Activated CD8-positive, alpha-beta T cell treated with anti-CD3 and anti-CD28 coated beads for 36 hours (primary cell): ENCODE measurements at places on chromosomes 2 and 18. TPM values are rescaled to one million over a fixed set of nuclear protein-coding genes. Genes with fewer than 3 reads are reported as not detected.

DNA sequence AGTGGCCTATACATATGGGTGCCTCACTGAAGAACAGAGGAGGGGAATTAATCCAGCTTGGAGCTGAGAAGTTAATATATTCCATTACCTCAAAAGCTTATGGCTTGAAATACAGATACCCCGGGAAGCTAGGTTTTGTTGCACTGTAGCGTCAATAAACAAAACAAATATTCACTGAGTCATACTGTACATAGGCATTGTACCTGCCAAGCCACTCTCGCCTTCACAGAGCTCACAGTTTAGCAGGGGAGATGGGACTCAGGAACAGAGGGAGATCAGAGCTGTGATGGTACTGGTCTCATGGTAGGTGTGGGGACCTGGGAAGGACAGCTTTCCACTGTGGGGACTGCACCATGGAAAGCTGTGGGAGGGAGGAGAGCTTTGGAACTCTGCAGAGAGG is 111.2 kb upstream of the ST6GAL2 start:
- DNase-seq = no peak

REG3A gene
- not detected for total RNA-seq

DNA sequence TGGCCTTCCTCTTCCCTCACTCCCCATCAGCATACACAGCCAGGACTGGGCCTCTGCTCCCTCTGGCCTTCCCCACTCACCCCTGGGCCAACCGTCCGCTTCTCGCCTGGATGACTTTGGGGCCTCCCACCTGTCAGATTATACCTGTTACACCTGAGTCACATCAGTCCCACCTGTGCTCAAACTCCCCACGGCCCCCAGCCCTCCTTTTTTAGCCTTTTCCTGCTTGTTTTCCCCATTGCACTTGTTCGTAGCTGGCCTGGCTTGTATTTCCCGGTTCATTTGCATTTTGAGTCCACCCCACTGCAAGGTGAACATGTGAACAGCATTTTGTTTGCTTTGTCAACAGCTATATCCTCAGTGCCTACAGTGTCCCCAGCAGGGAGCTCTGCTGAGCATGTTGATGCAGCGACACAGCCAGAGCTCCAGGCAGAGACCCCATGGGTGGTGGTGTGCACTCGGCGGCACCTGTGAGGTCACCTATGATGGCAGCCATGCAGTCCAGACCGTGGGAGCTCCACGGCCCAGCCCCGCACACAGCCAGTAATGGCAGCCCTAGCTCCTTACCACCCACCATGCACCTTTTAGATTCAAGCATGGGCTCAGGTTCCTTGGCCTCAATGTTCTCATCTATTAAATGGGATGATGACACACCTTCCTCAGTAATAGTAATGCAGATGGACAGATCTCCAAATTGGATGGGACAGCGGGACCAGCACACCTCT is 276.4 kb upstream of the HS6ST1 start:
- no peak for DNase-seq

GRCh38 chr18:43668866-43669265 is 391.6 kb upstream of the SYT4 start:
- no peak for DNase-seq

- DNase-seq = no peak
Measured at GRCh38 chr18:55790296-55790695, 202.3 kb upstream of the TCF4 start.

DNA sequence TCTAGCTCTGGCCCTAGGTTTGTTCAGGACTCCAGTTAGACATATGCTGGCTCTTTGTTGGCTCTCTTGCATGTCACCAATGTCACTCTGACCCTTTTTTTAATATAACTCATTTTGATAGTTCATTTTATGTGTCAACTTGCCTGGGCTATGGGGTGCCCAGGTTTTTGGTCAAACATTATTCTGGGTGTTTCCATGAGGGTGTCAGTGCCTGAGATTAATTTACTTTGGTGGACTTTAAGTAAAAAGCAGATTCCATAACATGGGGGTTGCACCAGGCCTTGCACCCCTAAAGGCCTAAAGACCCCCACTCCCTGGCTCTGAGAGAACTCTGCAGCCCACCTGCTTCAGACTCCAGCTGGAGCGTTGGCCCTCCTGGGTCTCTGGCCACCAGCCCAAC is 48.1 kb upstream of the SNTG2 start:
- DNase-seq = no peak

DNA sequence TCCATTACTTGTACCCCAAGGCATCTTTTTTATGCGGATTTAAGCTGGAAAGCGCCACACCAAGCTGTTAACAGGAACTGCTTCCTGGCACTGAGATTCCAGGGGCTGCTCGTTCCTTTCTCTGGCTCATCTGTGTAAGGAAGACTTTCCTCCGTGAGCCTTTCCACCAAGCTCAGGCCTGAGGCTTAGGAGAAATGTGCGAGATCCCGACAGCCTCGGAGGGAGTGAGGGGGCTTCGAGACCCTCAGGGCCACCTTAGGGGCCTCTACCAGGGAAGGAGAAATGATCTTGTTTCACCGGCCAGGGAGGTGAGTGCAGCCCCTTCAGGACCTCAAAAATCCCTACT is 17.1 kb downstream of the B3GNT7 start:
- no peak for DNase-seq

- DNase-seq = peak; percentile 16
Measured at GRCh38 chr2:189662669-189663226, 1.5 kb downstream of the ASNSD1 start.

- no peak for DNase-seq
Measured at GRCh38 chr2:89767572-89768435, 1076.3 kb downstream of the RPIA start.

DNA sequence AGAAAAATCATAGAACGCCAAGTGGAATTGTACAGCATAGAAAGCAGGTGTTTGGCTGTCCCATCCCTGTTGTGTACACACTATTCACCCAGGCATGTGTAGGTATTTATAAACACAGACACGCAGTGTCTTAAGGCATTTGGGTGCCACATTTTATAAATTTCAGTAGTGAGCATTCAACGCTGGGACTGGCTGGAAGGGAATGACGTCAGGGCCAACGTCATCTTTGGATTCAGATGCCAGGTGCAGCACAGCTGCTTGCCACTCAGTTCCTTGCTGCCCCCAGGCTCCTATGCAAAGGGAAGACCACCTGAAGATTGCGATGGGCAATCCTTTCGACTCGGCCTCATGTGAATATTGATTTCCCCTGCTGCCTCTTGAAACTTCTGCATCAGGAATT is 461.7 kb upstream of the SOX11 start:
- DNase-seq = no peak

KHK gene
- total RNA-seq = 9.5 TPM

DNA sequence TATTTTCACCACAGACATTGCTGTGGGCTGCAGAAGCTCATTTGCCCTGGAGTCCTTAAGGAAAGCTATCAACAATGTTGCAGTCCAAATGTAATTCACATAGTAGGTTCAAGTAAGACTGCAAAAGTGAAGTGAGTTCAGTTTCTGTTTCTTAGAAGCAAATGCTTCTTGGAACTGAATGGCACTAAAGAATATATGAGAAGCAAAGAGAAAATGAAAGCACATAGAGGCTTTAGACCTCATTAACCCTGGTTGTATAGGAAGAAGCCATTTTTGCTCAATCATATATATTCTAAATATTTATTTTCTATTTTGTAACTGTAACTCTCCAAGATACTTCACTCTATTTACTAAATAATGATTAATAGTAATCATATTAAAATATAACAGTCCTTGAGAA is 292.0 kb downstream of the ZNF804A start:
- no peak for DNase-seq

DOK6 gene
- not detected for total RNA-seq

DNA sequence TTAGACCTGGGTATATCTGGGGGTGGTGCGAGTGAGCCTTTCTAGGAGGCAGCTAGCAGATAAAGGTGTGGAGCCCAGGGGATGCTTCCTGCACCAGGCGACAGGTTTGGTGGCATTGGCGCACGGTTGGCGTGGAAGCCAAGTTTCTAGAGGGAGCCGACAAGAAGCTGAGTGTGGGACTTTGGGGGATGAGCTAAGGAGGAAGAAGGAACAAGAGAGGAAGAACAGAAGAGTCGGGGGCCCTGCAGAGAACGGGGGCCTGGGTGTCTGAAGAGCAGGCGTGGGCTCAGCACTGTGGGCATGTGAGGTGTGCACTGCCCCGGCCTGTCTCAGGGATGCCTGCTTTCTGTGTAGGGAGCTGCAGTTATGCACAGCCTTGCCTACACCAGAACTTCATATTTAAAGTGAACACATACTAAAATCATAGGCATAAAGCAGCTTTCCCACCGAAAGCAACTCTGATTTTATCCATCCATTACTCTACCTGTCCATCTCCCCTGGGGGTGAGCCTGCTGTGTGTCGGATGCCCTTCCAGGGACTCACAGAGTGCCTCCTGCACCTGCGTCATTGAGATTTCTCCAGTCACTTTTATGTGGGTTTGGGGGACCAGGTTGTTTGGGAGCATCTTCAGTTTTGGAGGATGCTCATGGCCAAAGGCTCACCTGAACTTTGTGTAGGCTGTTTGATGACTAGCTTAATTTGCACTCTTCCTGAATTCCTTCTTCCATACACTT is 149.7 kb downstream of the LDLRAD4 start:
- no peak for DNase-seq

GRCh38 chr18:77146249-77147080 is 13.9 kb upstream of the MBP start:
- DNase-seq = no peak

KCNG2 gene
- total RNA-seq = not detected

DNA sequence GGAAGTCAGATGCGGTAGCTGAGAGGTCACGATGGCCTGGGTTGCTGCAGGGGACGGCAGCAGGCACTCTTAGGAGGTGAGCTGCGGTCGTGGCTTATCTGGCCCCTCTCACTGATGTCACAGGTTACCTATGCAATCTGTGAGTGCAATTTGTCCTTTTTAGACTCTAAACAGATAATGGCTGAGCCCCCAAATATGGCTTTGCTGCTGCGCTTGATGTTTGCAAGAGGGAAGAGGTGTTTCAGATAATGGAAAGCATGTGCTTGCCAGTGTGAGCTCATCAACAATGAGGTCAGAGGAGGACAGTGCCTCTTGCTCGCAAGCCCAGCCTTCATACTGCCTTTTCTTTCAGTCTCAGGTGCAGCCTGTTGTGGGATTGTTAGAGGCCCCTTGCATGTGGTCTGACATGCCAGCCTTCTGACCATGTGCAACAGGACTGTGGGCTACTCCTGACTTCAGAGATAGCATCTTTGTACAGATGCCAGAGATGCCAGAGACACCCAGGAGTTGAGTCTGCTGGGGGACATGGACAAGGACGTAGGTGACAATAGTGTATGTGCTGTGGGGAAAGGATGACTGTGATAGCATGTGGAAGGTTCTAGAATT is 151.3 kb downstream of the TANC1 start:
- DNase-seq = no peak

RPIA gene
- total RNA-seq = 79.4 TPM

CHAC2 gene
- total RNA-seq = 20.4 TPM

CHRND gene
- not detected for total RNA-seq

GRCh38 chr2:202717598-202718310 is 83.0 kb downstream of the FAM117B start:
- DNase-seq = no peak

DNA sequence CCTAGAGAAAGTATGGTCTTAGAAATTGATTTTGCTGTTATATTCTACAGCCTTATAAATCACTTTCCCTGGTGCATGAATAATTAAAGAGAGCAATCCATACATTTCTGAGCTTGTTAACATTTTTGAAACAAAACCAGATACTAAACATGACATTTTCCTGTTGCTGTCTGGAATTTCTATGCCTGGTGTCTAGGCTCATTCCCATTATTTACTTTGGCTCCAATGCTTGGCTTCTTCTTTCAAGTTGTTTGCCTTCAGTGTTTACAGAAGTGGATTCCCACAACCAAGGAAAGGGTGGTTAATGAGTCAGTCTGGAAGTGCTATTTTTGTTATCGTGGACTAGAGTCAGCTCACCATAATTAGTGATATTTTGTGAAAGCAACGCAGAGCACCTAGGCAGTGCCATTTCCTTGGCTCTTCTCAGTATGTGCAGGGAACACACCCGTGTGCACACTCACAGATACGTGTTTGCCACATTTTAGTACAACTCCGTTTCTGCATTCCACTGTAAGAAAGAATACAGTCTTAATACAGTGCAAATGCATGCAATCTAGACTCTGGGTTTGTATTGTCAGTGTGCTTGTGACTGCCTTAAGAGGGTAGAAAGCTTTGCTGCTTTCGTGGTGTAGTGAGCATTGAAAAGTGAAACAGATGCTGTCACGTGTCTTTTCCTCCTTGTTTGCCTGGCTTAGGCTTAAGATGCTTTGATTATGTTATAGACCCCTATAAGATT is 185.0 kb upstream of the RASGRP3 start:
- DNase-seq = no peak

DNA sequence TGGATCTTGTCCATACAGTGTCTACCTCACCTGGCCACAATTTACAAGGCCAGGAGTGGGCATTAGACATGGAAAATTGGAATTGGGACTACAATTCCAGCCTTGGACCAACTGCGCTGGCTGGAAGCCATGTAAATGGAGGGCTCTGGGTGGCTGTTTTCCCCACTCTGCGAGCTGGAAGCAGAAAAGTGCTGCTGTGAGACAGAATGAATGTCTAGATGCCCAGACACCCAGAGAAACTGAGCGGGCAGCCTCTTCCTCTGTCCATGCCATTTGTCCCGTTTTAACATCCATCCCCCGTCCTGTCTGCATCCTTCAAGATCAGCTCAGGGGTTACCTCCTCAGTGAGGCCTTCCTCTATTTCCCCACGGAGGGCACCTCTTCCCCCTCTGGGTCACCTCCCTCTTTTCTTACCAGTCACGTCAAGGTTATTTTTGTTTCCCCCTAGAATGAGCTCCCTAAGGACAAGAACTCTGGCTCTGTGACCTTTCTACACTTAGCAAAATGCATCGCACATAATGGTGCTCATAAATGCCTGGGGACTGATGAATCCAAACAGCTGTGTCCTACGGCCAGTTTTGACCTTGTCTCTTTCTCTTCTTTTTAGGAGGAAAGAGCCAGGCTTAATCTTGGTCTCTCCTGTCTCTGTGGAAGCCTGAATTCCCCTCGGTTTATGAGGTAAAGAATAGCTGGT is 41.2 kb downstream of the MCFD2 start:
- no peak for DNase-seq

ARHGAP28 gene
- not detected for total RNA-seq

GRCh38 chr2:174682007-174682577 is 82.2 kb downstream of the CHRNA1 start:
- peak; percentile 48 for DNase-seq
